ENCODE measurements at places on chromosomes 2 and 18. TPM values are rescaled to one million over a fixed set of nuclear protein-coding genes. Genes with fewer than 3 reads are reported as not detected.
A peak's percentile ranks its signal among the peaks of the same experiment; 100 is the strongest.

DNA sequence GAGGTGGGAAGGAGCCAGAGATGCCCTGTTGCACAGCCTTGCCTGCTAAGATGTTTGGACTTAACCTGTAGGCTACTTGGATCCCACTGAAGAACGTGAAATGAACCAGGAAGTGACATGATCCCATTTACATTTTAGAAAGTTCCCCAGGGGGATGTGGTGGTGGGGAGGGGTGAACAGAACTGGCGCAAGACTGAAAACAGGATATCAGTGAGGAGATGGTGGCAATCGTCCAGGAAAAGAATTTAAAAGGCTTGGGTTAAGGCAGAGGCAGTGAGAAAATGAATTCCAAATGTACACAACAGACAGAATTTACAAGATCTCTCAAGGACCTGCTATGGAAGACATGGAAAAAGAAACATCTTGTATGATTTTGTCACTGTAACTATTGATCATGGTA, 42.3 kb downstream of the SULT1C2 start:
- DNase-seq = no peak

Gene BOLL
- not detected for total RNA-seq

Gene RUFY4
- 0.36 TPM for total RNA-seq

Gene FABP1
- total RNA-seq = not detected

Gene HDLBP
- total RNA-seq = 398 TPM

DNA sequence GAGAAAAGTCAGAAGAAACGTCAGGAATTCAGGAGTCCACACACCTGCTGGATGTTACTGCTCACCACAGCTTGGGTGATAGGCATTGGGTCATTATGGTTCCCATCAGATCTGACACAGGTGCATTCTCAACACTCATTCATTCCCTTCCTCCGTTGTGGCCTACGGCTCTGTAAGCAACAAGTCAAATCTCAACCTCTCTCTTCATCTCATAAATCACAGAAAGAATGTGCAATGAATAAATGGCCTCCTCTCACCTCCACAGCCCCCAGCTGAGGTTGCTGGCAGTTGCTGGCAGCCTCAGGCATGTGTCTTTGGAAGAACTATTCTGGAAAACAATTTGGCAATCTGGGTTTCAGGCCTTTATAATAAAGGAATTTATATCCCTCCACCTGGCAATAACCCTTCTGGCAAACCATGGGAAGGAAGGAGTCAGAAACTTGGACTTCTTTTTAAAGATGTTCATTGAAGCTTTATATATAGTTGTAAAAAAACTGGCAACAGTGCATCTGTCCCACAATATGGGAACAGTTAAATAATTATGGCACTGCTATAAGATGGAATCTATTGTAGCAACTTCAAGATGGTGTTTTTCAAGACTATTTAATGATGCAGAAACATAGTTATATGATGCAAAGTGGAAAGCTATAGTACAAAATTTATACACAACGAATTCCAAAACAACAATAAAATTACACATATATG, 175.4 kb downstream of the ANAPC1 start:
- DNase-seq = no peak

DNA sequence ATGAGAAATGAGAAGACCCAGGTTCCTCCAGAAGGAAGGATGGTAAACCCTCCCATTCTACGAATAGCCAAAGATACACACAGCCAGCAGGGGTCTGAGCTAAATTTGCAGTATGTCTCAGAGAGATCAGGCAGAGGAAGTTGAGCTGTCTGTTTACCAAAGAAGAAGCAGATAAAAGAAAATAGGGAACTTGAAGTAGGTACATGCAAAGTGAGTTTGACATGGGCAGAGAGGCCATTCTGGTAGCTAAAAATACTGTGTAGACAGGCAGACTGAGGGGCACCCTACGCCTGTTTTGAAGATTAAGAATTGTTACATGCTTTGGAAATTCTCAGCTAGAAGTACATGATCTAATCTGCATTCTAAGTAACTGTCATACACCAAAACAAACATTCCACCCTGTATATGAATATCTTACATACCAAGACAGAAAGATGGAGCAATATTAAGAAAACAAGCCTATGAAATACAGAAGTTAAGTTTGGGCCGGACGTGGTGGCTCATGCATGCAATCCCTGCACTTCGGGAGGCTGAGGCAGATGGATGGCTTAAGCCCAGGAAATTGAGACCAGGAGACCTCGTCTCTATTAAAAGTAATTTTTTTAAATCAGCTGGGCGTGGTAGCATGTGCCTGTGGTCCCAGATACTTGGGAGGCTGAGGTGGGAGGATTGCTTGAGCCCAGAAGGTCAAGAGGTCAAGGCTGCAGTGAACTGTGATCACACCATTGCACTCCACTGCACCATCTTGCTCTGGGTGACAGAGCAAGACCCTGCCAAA, 157.9 kb downstream of the ANKRD44 start:
- DNase-seq = no peak

Gene IL36RN
- total RNA-seq = not detected

DNA sequence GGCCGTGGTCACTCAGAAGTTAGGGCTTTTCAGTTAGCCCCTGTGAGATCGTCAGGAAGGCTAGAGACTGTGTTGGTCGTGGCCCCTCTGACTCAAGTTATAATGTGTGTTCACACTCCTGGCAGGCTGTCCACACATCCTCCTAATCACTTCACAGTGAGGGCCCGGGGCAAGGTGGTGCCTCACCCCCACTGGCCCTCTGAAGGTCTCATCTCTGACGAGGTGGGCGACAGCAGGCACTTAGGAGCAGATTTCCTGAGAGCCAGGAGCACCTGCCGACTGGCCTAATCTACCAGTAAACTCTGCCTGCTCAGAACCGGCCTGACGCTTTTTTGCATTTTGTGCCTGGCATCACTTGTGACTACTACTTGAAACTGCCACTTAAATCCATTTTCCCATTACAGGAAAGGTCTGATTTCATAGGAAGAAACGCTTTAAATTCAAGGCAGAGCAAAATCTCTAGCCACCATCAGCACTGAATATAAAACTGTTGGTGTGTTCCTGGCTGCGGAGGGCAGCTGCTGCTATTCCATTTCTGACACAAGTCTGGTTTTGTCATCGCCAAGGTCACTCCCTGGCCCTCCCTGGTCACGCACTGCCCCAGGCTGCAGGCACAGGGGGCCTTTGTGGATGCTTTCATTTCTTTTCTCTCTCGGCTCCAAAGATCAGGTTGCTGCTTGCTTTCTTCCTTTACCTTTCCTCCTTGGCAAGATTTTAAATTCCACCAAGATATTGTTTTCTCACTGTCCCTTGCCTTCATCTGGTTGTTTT, 48.0 kb downstream of the RAB12 start:
- DNase-seq = no peak

DNA sequence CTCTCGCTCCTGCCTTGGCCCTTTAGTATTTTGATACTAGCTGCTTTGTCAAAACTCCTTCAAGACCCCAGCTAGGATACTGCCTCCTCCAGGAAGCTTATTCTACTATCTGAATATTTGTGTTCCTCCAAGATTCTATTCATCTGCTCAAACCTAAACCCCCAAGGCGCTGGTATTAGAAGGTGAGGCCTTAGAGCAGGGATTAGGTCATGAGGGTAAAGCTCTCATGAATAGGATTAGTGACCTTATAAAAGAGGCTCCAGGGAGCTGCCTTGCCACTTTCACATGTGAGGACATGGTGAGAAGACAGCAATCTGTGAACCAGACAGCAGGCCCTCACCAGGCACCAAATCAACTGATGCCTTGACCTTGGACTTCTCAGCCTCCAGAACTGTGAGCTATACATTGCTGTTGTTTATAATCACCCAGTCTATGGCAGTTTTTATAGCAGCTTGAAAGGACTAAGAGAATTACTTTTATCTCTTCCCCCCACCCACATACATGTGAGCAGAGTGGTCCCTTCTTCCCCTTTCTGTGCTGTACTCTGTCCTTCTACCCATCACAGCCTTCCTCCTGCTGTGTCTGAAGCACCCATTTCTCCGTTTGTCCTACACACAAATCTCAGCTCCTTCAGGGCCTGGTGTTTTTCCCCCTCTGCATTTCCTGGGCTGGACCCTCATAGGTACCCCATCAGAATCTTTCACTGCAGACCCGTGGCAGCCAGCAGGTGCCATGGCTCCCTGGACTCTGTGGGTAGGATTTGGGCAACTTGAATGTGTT, 54.5 kb downstream of the HS1BP3 start:
- peak; percentile 27 for DNase-seq

GRCh38 chr18:53745224-53745967, 479.1 kb downstream of the MBD2 start:
- no peak for DNase-seq

DNA sequence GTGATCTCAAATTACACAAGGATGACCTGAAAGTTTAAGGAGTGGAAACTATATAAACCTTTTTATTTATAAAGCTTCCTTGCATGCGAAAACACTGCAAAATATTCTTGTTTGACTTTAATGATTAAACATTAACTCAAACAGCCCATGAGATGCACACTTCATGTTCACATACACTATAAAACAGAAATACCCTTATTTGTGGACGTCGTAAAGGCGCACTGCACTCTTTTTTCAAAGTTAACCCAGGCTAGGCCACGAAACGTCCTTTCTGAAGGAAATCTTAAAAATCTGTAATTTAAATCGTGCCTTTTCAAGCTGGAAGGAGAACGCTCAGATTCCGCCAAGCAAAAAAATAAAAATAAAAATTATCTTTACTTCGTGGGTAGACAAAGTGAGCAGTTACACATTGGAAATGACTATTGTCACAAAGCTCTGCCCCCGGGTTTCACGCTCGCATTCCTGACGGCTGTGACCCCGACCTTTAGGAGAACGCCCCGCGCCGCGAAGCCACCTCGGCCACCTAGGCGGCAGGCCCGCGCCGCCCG, 728 bp downstream of the FAM168B start:
- no peak for DNase-seq

DNA sequence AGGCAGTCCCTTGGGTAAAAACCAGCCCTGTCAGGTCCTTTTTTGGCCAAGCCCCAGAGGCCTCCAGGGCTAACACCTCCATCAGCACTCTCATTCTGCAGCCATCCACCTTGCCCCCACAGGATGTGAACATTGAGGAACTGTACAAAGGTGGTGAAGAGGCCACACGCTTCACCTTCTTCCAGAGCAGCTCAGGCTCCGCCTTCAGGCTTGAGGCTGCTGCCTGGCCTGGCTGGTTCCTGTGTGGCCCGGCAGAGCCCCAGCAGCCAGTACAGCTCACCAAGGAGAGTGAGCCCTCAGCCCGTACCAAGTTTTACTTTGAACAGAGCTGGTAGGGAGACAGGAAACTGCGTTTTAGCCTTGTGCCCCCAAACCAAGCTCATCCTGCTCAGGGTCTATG, 7.3 kb downstream of the IL1F10 start:
- no peak for DNase-seq

Gene TSN
- 53.0 TPM for total RNA-seq

DNA sequence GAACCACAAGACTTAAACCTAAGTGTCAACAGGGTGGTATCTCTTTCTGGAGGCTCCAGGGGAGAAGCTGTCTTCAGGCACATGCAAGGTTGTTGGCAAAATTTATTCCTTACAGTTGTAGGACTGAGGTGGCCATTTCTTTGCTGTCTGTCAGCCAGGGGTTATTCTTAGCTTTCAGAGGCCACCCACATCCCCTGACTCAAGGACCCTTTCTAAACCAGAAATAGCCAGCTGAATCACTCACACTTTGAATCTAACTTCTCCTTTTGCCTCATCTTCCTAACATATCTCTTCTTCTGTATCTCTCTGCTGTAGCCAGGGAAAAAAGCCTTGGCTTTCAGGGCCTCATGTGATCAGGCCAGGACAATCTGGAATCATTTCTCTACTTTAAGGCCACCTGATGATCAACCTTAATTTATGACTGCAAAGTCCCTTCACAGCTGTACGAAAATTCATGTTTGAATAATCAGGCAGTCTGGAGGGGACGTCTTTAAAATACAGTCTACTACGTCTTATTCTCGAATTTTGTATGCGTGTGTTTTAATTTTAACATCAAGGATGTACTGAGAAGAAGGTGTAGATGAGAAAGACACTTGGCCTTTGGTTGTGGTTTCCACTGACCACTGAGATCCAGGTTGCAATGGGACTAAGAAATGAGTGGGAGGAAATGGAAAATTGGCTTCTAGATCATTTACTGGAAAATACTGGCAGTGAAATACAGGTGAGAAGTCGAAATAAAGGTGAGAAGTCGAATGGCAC, 90.4 kb downstream of the DOCK10 start:
- no peak for DNase-seq

- peak; percentile 60 for DNase-seq
Observed at GRCh38 chr18:45755934-45756333, 32.0 kb downstream of the SLC14A1 start.

GRCh38 chr2:36354811-36355150, 797 bp upstream of the CRIM1 start:
- no peak for DNase-seq

GRCh38 chr2:128624956-128625355, 306.3 kb upstream of the HS6ST1 start:
- DNase-seq = no peak

Gene HADHB
- total RNA-seq = 85.6 TPM

DNA sequence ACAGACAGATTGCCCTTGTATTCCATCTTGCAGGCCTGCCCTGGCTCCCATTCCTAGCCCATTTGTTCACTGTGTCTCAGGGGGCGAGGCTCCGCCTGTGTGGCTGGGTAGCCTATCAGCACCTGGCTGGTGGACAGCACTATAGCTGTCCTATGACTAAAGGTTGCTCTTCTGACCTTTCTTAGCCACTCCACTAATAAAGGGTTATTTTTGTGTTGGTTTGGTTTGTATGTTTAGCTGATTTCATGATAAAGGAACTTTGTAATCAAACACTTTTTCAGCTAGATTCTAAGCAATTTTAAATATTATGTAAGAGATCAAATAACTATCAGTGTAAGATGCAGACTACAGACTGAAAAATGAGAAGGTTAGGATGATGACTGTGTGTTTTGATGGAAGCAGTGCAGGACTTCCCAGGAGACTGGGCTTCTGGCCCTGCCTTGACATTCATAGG, 72.2 kb downstream of the CRIM1 start:
- DNase-seq = no peak

Gene TSHZ1
- 25.4 TPM for total RNA-seq

- DNase-seq = no peak
Observed at GRCh38 chr2:164599954-164600589, 21.2 kb downstream of the GRB14 start.

- peak; percentile 63 for DNase-seq
Observed at GRCh38 chr2:127219171-127220070, 678 bp downstream of the CYP27C1 start.

DNA sequence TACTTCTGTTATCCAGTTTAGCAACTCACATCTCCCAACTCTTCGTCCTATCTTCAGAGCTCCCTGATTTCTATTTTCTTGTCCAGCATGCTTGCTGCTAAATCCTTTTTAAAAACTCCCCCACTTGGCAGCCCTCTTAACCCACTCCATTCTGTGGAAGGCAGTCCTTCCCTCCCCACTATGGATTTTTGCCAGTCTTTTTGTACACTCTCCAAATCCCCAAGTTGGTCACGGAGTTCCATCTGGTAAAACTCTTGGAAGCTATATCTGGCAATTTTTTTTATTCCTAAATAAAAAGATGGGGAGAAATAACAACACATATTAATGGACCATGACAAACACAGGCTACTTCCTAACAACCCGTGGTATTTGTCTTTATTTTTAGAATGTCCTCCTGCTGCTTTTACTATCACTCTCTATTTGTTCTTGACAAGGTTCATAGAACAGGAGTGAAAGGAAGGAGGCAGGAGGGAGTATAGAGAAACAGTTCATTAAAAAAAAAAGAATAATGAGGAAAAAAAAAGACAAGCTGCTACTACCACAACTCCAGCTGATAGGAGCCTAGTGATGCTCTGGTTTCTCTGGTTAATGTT, 120.0 kb upstream of the THSD7B start:
- DNase-seq = no peak
